ENCODE measurements at places on chromosomes 1 and 21.

GRCh38 chr1:181637998-181638397 lies 154.7 kb downstream of the CACNA1E start:
- DNase-seq, result no peak

- DNase-seq, result peak; percentile 72
Measured at GRCh38 chr1:43565600-43566360, 35.1 kb downstream of the PTPRF start.

- no peak for DNase-seq
Measured at GRCh38 chr1:61204528-61204927, 122.2 kb downstream of the NFIA start.

DNA sequence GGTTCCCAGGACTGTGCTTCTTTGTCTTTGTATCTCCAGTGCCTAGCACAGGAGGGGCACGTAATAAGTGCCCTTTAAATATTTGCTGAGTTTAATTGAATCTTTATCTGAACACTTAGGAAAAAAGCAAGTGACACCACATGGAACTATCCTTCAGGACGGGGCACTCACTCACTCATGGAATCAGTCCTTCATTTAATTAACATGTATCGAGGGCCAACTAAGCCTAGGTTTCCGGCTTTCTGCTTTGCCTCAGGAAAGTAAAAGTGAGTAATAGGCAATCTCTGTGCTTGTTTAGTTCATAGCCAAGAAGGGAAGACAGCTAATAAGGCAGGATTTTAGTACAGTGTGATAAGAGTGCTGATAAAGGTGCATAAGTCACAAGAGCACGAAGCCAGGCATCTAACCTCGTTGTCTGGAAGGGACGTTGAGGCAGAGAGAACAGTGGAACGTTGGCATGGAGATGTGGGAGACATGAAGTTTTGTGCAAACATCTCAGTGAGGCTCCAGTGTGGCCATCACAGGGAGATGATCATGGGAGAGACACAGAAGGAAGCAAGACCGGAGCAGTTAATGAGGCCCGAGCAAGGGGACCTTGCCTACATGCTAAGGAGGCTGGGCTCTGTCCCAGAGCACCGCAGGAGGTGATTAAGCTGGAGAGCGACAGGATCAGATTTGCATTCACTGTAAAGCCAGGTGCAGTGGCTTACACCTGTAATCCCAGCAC lies 54.1 kb upstream of the TRIM67 start:
- no peak for DNase-seq

DNA sequence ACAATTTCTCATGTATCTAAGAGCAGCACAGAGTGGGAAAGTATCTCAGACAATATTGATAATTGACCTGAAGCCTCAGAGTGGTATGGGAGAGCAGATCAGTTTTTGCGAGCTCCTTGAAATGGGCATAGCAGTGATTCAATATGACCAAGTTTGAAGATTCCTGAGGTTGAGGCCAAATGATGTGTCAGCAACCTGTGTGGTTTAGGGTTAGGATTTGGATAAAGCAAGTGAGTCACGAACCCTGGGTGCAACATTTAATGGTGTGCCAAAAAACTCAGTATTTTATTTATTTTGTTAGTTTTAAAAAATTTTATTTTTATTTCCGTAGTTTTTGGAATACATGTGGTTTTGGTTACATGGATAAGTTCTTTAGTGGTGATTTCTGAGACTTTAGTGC lies 92.5 kb upstream of the C21orf91 start:
- no peak for DNase-seq

DNA sequence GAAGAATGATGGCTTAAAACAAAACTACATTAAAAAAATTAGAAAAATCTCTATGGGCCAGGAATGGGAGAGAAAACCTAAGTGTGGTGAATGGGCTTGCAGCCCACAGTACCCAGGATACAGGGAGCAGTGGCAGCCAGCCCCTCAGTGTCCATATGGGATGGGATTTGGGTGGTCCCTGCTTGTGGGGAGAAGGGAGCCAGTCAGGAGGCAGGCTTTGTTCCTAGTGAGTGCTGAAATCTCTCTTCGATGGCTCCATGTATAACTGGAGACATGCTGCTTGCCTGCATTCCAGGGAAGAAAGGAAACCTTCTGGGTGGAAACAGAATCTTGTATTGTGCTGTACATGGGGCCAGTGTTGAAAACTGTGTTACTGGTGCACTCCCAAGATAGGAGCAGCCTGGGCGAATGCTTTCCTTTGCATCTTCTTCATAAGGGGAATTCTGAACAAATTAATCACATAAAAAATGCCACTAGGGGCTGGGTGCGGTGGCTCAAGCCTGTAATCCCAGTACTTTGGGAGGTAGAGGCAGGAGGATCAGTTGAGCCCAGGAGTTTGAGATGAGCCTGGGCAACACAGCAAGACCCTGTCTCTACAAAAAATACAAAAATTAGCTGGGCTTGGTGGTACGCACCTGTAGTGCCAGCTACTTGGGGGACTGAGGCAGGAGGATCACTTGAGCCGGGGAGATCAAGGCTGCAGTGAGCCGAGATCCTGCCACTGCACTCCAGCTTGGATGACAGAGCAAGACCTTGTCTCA lies 36.0 kb downstream of the PTPRU start:
- DNase-seq, result no peak

GRCh38 chr1:152817309-152817708 lies 5.5 kb downstream of the LCE1B start:
- DNase-seq, result no peak

DNA sequence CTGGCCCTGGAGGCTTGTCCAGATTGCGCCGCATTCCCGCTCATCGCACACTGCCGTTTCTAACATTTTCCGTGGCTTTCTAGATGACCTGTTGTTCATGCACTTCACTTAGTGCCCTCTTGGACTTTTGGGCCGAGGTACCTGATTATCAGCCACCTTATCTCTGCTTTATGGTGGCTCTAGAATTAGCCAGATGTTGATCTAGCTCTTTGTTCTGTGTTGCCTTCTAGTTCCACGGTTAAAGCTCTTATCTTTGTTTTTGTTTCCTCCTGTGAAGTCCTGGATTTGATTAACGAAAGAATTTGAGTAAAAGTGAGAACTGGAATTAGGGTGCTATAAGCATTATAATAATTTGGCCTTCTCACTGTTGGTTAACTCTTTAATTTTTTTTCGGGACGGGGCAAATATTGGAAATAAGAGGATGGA lies 945 bp downstream of the RNPEP start:
- no peak for DNase-seq

- DNase-seq, result no peak
Measured at GRCh38 chr1:153546796-153547559, 1.4 kb upstream of the S100A4 start.

DNA sequence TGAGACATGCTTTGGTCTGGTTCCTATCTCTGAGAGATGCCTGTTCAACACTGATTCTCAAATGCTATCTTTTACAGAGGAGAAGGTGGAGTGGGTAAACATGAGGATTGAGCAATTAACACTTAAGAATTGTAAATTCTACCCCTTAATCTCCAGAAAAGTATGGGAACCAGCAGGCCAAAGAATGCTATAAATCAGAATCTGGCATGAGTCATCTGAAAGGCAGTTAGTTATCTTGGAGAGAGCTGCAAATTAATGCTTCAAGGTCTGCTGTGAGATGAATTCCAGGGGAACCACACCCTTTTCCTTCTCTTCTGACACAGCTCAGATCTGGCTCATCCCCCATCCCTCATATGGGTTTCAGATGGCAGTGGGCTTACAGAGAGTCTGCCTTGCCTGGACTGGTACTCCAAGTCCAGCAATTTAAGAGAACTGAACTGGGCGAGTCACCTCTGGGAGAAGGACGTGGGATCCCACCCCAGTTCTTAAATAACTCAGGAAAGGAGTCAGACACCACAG lies 5.2 kb downstream of the S100A10 start:
- no peak for DNase-seq

DNA sequence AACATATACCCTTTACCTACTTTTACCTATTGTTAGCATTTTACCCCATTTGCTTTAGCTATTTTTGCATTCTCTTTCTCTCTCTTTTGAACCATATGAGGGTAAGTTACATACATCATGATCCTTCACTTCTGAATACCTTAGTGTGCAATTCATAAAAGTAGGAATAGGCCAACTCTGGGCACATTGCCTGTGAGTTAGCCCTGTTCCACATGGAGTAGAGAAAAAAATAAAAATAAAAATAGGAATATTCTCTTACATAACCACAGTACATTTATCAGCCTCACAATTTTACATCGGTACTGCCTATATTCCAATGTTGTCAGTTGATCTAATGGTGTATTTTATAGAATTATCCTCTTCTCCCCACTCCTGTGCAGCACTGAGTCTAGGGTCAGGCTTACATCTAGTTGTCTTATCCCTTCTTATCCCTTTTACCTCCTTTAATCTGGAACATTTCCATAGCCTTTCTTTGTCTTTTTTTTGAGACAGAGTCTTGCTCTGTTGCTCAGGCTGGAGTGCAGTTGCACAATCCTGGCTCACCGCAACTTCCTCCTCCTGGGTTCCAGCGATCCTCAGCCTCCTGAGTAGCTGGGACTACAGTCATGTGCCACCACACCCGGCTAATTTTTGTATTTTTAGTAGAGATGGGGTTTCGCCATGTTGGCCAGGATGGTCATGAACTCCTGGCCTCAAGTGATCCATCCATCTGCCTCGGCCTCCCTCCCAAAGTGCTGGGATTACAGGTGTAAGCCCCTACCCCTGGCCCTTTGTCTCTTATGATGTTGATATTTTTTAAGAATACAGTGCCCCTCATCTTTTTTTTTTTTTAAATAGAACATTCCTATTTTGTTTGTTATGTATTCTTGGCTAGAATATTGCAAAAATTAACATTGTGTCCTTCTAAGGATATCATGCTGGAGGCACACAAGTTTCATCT lies 11.1 kb upstream of the SLC30A1 start:
- no peak for DNase-seq

DNA sequence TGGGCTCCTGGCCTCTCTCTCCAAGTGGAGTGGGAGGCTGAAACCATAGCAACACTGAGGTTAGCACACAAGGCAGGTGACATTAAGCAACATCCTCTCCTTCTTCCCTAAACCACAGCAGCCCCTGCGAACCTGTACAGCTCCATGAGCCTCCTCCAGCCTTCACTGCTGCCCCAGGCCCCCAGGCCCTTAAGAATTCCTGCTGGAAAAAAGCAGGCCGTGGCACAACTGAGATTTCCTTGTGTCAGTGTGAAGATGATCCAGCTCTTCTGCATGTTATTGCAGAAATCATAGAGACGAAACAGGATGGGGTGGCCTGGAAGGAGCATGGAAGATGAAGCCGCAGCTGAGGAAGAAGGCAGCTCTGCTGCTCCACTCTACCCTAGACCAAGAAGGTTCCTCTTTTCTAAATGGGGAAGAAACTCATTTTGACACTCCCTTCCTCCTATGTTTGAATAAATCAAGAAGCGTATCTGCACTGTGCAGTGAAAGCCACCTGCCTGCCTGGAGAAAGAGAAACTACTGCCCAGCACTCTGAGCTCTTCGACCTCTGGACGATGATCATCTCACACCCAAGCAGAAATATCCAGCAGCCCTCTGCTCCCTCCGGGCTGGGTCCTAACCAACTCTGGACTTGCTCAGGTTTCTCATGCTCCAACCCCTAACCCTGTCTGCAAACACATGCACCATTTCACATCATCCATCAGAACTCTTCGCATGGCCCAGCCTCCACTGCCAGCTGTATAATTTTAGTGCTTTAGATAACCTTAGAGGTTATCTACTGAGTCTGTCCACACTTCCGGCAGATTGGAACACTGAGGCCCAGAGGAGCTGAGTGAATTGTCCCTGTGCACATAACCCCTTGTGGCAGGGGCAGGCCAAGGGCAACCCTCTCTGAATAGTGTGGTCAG lies 20.7 kb downstream of the SH3BP5L start:
- DNase-seq, result no peak

DNA sequence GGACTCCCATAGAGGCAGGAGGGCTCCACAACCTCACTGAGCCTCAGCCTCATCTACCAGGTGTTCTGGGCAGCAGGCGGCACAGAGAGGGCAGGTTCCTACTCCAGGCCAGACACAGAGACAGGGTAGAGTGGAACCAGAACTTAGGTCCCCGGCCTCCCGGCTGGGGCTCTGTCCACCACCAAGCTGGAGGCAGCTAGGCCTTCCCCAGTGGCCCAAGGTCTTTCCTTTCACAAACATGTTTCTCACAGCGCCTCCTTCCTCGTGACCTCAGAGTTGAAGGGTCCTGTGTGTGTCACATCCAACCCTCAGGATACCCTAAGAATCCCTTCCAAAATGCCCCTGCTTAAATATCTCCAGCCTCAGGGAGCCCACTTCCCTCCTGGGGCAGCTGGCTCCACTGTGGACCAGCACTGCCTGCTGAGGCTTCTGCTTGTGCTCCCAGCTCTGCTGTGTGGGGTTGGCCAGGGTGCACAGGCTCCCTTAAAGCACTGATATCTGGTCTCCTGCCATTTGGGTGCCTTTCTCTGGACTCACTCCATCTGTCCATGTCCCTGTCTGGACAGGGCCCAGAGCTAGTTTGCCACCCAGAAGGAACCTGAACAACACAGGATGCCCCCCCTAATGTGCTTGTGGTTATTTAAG lies 33.2 kb upstream of the MAGOH start:
- DNase-seq, result no peak

DNA sequence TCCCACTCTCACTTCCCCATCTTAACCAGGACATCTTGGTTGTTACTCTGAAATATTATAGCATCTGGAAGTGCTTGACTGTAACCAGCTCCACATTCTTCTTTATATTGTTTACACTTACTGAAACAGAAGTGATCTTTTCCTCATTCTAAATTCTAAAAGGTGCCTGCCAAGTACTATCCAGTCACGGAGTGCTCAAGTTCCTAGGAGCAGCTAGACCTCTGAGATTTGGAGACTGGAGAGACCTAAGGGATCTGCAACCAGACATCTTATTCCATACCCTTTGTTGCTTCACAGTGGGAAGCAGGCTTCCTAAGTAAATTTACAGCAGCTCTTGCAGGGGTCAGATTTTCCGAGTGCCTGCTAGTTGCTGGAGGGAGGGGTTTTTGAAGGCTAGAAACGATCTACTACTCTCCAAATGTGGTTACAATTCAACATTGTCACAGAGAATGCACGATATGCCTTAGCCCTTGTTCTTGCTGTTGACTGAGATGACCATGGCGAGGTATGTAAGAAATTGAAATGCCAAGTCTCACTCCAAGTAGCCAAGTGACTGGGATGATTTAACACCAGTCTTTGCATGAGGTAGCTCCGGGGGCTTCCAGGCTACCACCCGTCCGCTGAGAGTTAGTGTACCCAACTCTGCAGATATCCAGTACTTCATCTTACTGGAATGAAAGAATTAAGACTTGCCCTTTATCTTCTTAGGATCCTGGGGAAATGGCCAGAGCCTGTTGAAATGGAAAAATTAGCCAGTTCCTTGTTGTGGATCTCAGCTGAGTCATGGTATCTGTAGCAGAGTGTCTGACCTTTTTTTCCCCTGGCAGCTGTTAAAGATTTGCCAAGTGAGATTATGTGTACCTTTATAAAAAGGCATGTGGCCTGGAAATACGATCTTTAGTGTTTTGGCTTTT lies 150.8 kb downstream of the MAST2 start:
- DNase-seq, result peak; percentile 10

- DNase-seq, result no peak
Measured at GRCh38 chr1:169121146-169121923, 14.8 kb downstream of the ATP1B1 start.
